ENCODE measurements at places on chromosomes 13 and 19. TPM values are rescaled to one million over a fixed set of nuclear protein-coding genes. Genes with fewer than 3 reads are reported as not detected.

EDDM13 gene
- not detected for total RNA-seq

UPK1A gene
- total RNA-seq: not detected

KLC3 gene
- total RNA-seq: not detected

DNA sequence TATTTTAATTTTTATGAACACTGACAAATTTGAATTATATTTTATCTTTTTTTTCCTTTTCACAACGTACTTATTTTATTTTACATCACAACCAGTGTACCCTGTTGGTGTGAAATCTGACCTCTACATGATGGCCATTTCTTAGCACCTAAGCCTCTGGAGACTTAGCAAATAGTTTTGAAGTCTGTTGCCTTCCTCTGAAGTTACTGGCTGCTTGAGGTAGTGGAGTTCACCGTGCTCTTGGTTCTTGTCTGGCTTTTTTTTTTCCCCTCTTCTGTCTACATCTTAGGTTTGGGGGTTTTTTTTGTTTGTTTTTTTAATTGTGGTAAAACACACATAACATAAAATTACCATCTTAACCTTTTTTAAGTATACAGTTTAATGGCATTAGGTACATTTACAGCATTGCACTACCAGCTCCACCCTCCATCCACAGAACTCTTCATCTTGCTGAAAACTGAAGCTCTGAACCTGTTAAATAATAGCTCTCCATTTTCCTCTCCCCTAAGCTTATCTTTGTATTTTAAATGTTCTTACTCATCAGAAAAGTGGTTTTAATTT lies 94.1 kb upstream of the MLNR start:
- DNase-seq: no peak

GRCh38 chr13:59413126-59413525 lies 750.6 kb downstream of the DIAPH3 start:
- no peak for DNase-seq

DNA sequence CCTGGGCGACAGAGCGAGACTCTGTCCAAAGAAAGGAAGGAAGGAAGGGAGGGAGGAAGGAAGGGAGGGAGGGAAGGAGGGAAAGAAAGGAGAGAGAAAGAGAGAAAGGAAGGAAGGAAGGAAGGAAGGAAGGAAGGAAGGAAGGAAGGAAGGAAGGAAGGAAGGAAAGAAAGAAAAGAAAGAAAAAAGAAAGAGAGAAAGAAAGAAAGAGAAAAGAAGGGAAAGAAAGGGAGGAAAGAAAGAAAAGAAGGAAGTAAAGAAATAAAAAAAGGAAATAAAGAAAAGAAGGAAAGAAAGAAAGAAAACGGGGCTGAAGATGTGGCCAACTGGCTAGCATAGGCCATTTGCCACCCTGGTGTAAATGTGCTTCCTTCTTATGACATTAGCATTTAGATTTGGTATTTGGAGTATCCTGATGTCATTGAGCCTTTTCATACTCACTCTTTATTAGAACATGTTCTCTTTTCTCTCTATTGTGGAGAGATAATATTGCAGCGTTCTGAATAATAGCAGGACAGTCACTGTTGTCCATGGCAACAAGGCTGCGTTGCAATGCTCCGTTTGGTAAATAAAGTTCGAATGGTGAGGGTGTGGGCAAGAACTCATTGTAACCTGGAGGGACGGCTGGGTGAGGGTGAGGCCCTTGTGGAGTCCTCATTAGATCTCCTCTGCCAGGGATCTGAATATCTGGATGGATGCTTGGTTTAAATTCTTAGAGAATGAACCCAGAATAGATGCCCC lies 173.9 kb upstream of the UBL3 start:
- no peak for DNase-seq

- no peak for DNase-seq
These were observed 225.4 kb downstream of the PCCA start for GRCh38 chr13:100314132-100314910.

DNA sequence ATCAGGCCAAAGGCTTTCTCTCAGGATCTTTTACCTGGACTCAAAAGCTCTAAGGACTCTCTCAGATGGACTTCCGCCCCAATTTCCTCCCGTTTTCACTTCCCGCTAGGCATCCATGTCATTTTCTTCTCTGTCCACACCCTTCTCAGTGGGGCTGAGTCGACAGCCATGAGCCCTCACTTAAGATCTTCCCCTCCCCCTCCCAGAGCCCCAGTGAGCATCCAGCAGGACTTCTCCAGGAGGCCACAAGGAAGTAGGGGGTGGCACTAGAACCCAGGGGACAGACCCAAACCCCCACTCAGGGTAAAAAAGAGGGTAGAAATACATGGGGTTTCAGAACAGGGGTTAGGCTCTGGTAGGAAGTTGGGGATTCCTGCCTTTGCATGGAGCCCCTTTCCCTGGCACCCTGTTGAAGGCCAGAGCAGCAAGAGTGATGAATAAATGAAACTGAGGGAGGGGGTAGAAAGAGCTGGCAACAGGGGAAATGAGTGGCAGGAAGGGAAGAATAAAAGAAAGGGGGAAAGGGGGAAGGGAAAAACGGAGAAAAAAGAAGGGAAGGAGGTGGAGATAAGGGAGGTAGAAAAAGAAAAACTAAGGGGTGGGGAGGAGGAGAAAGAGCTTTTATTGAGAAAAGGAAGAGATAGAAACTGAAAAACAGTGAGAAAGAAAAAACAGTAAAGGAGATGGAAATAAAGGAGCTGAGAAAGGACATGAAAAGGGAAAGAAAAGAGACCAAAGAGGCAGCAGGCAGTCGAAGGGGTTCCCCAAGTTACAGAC lies 42.3 kb downstream of the DEDD2 start:
- DNase-seq: no peak

DNA sequence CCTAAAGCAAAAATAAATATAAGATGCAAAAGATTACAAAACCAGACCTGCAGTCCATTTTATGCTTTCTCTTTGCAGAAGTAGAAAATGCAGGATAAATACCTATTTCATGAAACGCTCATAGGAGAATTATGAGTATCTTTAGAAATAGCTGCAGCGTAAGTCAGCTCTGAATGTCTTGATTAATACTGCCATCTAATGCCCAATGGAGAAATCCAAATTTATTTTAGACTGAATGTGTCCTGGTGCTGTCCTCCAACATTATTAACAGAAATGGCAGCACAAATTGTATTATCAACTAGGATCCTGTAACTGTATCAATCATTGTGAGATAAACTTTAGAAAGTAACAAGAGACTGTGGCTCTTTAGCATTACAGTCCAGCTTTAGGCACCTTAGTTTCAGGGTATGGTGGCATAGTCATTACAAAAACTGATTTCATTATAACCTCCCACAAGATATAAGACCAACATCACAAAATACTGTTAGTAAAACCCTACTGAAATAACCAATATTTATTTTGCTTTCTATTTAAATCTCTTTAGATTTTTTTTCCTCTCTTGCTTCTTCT lies 162.1 kb upstream of the MIR17HG start:
- DNase-seq: no peak

All from aorta (tissue), 5 donors.